ENCODE measurements at places on chromosomes 12 and 14.

- DNase-seq = peak; percentile 95
Measured at GRCh38 chr12:49828133-49829091, at the start of gene NCKAP5L. Gene NCKAP5L, minus strand, starts transcription at chr12:49828413. Its CDS starts 24,369 bp downstream, at chr12:49804044.

GRCh38 chr12:54311051-54311450, 10.2 kb upstream of the NFE2 start:
- no peak for DNase-seq

DNA sequence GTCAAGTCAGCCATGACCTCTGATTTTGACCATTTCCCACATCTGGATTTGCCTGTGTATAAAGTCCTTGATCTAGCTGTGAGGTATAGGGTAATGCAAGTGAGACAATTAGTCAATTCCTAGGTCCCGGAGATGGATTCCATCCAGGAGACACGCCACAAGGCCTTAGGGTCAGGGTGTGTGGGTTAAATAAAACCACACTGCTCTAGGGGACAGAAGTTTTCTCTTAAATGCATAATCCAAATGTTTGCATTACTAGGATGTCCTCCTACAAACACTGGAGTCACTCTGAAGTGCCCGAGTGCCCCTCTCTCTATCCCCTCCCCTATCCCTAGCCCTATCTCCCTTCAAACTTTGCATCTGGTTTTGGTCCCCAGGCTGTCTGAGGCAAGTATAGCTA, 26.8 kb downstream of the LRIG3 start:
- DNase-seq = no peak

GRCh38 chr12:127253797-127254327, 1013.1 kb upstream of the TMEM132C start:
- no peak for DNase-seq

DNA sequence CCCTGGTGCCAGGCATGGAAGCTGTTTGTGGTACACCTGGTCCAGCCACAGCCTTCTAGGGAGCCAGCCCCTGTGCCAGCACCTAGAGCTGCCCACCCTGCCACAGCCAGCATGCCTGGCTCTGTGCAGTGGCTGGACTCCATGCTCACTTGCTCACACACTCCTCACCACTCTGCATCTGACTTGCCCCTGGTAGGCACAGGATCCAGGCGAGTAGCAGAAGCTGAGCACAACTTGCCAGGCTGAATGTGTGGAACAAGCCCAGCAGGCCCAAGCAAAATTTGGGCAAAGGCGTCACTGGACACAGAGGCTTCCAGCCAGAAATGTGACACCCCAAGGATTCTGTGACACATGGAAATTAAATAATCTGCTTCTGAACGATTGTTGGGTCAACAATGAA, 106.7 kb downstream of the MYF5 start:
- no peak for DNase-seq

DNA sequence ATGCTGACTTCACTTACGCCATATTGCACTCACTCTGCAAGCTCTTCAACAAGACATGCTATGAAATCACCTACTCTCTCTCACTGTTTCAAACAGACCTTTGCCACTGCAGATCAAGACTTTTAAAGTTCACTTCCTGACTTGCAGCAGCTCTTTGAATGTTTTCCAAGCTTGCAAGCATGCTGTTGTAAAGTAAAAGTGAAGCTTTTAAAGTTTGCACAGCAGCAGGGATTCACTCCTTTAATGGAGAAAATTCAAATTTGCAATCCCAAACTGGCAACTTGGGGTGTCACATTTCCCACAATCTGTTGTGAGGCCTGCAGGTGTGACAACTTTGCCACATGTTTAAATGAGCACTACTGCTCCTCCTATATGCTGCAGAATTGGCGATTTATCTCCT, 270.9 kb downstream of the ALX1 start:
- DNase-seq = no peak

- no peak for DNase-seq
Measured at GRCh38 chr14:35988972-35989690, 163.0 kb downstream of the BRMS1L start.

- DNase-seq = no peak
Measured at GRCh38 chr12:47793015-47793681, 20.1 kb downstream of the SLC48A1 start.

DNA sequence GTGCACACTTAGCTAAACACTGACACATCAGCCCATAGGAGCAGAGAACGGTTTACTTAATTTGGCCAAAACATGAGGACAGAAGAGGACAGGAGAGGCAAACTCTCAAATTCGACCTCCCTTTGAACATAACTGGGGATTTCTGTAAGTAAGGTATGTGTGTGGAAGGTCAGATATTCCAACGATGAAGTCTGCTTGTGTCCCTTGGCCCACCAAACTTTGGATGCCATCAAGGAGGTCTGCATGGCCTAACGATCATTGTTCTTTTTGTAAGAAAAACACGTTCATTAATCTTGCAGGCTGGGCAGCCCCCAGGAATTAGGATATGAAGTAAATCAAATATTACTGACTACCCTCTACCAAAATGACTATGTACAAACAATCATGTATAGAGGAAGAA, 908.5 kb upstream of the ATXN7L3B start:
- no peak for DNase-seq

- DNase-seq = no peak
Measured at GRCh38 chr12:29234965-29235626, 86.0 kb downstream of the FAR2 start.

DNA sequence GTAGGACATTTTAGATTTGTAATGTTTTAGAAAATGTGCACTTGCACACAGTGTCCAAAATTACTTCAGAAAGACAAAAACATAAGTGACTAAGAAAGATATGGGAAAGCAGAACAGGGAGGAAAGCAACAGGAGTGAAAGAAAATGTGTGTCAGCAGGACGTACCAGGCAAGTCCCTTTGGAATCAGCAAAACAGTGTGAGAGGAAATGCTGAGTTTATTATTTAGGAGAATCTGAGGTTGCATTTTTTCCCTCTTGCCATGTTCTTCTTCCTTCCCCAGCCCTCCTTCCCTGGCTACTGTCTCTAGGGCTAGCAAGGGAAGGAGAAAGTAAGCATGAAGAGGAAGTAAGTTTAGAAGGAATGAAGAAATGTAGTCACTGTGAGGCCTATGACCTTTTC, 67.7 kb upstream of the CD163 start:
- DNase-seq = no peak

GRCh38 chr14:82528016-82528415, 994.4 kb upstream of the SEL1L start:
- DNase-seq = no peak

GRCh38 chr12:48990552-48990951, 8.6 kb downstream of the DDN start:
- DNase-seq = no peak

- no peak for DNase-seq
Measured at GRCh38 chr14:96735526-96735925, 61.7 kb upstream of the VRK1 start.

DNA sequence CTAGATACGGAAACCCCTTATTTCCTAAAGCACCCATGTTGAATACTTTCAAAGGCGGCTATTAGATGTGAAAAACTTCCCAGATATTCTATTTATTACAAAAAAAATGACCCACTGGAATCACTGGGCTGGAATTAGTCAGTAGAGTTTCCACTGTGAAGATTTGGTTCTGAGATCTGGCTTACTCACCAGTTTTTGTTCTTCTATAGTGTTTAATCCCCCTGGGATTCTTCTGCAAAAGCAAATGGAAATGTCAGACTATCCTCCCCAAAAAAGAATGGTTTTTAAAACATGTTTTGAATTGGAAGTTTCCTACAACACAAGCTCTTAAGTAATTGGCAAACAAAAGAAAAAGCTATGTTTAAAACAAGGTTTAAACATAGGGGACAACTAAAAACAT, 166.4 kb downstream of the STXBP6 start:
- no peak for DNase-seq

- no peak for DNase-seq
Measured at GRCh38 chr14:81200054-81200453, 20.7 kb downstream of the GTF2A1 start.

DNA sequence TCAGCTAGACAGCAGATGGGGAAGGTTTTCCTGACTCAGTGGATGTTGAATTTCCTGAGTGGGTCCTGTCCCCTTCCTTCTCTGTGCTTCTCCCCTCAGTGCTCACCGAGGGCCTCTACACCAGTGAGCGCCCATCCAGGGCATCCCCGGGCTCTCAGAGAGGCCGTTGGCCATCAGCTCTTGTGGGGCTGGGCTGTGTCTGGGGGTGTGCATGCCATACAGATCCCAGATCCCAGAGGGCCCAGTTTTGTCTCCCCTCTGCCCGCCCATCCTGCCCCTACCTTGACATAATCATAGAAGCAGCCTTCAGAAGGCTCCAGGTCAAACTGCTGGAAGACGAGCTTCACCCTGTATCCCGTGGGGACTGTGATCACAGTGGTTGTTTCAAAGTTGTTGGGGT, 1.1 kb downstream of the C1R start:
- DNase-seq = no peak

- DNase-seq = no peak
Measured at GRCh38 chr14:87076922-87077321, 916.1 kb downstream of the GALC start.

- DNase-seq = no peak
Measured at GRCh38 chr12:25384038-25384892, 133.5 kb upstream of the KRAS start.

GRCh38 chr12:56578983-56579546, 51.1 kb downstream of the BAZ2A start:
- DNase-seq = no peak

GRCh38 chr12:80830533-80831088, 107.1 kb downstream of the LIN7A start:
- no peak for DNase-seq

DNA sequence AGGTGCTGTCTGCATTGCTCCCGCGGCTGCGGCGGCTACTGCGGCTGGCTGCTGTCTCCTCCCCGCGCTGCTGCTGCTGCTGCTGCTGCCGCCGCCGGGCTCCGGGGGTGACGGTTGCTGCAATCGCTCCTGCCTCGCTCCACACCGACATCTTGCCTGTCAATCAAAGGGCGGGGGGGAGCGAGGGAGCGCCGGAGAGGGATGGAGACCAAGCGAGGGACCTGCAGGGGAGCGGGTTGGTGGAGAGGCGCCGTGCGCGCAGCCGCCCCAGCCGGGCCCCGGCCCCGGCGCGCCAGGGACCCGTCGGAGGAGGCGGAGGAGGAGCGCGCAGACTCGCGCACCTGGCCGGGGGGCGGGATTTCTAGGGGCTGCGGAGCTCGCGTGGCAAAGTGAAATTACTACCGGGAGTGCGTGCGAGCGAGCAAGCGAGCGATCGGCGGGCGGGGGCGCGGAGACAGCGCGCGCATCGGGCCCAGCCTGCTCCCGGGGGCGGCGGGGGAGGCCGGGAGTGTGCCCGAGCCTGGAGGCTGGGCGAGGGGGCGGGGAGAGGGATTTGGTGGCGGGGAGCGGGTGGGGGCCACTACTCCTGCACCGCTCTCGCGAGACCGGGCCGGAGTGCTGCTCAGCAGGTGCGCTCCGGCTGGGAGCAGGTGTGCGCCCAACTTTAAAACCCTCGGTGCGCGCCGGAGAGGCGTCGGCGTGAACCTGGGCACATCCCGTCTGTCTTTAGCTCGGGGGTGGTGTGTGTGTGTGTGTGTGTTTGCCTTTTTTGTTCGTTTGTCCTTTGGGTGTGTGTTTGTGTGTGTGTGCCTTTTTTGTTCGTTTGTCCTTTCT, at the start of gene KSR2:
Gene KSR2 (minus strand): TSS at position 165 of the 834 bp plus-strand sequence. CDS start 735 bp downstream, outside the sequence.
- peak; percentile 90 for DNase-seq

GRCh38 chr14:44756554-44756953, 205.2 kb downstream of the KLHL28 start:
- DNase-seq = no peak

- DNase-seq = peak; percentile 46
Measured at GRCh38 chr14:29216268-29217232, 450.0 kb downstream of the FOXG1 start.

GRCh38 chr14:75119056-75119455, 7.8 kb downstream of the NEK9 start:
- DNase-seq = no peak

DNA sequence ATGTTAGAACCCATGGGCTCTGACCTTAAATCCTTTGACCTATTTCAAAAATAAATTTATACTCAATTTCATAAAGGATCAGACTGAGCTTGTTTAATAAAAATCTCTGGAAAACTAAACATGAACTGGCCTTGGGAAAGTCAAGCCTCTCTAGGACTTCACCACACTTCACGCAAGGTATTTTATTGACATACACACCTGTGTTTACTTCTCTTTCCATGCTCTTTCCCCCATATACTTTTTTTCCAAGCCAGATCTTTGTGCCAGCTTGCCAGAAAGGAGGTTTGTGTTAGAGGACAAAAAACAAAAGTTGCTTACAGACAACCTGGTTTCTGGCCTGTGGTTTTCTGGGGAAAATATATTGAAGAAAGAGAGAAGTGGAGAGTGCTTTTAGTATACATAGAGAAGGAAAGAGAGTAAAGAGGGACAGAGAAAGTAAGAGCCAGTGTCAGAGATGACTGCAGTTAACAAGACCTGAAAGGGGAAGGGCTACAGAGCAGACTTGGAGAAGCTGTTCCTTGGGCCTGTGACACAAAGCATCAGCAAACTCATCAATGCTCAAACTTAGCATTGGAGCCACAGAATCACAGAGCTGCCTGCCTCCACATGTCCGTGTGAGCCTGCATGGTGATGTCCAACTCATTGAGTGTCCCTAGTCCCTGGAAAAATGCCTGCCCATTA, 77.3 kb upstream of the TMTC2 start:
- DNase-seq = no peak

GRCh38 chr14:45112896-45113781, 21.1 kb downstream of the FKBP3 start:
- no peak for DNase-seq

GRCh38 chr14:47821135-47821534, 145.7 kb upstream of the MDGA2 start:
- no peak for DNase-seq

DNA sequence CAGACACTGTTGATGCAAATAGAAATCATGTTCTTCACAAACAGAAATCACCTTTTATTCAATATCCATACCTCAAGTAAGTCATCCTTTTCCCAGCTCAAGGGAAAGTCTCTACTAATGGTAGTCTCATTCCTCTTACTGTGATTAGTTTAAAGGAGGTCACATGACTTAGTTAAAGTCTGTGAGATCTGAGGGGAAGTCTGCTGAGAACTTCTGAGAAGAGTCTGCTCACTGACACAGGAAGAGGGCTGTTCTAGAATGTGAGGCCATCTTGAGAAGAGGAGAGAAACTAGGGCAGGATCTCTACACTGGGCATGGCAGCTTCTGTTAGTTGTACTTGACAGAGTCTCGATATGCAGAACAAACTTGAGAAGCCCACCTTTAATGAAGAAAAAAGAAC, 146.8 kb downstream of the C12orf42 start:
- DNase-seq = no peak

GRCh38 chr12:91007531-91008290, 2.9 kb upstream of the EPYC start:
- DNase-seq = no peak

- DNase-seq = no peak
Measured at GRCh38 chr12:77070800-77071449, 5.6 kb upstream of the E2F7 start.

GRCh38 chr12:49304161-49304560, 9.2 kb downstream of the PRPH start:
- no peak for DNase-seq
